Lung microvascular endothelial cell (primary cell): ENCODE measurements at places on chromosomes 12 and 14. TPM values are rescaled to one million over a fixed set of nuclear protein-coding genes. Genes with fewer than 3 reads are reported as not detected.

The AJUBA gene
- 36.0 and 70.2 TPM in 2 replicates for total RNA-seq

The LTA4H gene
- total RNA-seq: 47.2 and 56.0 TPM in 2 replicates

- no peak for DNase-seq
Measured at GRCh38 chr14:24634158-24634557, at the start of gene GZMB. GZMB (minus strand) TSS chr14:24634190; CDS start chr14:24634160, 30 bp downstream.

DNA sequence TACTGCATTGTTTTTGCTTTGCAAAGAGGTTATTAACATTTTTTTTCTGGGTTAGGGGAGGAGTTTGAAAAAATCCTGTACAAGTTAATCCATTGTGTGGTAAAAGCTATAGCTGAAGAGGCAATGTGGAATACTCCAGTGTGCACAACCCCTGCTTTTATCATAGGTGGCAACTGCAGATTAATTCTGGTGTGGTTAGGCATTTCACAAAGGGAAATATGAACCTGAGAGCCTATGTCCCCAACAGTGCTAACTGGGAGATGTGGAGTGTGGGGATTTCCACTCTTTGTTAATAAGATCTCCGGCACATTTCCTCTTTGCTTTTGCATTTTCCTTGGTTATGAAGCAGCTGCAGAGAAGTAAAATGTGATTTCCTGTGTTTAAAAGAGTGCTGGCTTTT, 33.6 kb downstream of the PRORP start:
- DNase-seq: peak; percentile 51

DNA sequence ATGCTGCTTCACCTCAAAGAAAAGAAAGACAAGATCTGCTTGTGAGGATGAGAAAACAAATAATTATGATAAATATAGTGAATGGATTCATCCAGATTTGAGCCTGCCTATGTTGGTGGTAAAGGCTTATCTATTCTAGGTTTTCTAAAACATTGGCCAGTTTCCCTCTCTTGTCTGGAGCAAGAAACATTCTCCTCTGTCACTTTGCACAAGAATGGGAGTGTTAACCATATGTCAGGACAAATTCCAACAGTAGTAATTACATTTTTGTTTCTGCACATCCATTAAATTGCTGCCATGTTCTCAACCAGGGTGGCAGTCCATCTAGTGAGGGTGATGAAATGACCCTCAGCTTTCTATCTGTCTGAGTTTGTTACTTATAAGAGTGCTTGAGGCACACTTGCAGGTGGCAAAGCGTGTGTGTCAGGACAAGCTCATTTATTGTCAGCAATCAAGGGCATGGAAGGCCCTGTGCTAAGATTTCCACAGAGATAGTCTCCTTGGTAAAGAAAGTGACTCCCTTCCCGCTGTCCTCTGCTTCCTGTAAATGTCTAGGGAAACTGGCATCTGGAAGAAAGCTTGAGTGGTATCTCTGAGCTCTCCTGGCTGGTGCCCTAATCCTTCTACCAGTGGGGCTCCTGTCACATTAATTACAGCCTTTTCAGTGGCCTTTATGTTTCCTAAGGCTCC, 502.1 kb upstream of the FLRT2 start:
- no peak for DNase-seq

DNA sequence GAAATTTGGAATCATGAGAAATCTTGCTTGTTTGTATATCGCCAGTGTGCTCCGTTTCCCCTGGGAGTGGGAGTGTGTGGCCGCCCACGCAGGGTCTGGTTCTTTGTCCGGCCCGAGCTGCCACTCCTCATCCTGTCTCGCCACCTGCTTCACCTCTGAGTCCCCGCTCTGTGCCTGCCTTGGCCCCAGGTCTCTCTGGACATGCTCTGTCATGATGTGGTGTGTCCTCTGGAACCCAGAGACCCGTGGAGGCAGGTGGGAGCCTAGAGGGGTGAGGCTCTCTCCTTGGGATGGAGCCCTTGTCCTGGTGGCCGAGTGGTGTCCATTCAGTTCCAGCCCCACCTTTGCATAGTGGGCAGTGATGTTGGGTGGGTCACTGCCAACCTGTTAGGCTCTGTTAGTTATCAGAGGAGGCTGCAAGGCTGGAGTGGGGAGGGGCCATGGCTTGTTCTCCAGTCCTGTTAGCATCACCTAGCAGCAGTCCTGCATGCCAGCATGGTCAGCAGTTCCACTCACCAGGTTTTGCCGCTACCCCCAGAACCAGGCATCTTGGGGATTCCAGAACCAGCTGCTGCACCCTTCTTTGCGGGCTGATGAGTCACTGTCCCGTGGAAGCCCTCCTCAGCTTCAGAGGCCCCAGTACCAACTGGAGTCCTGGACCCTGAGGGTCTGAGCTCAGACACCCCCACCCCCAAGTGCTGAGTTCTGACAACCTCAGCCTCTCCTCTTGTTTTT, 76.5 kb downstream of the EP400 start:
- DNase-seq: no peak

GRCh38 chr12:93699271-93700145, 22.3 kb downstream of the CRADD start:
- DNase-seq: no peak

DNA sequence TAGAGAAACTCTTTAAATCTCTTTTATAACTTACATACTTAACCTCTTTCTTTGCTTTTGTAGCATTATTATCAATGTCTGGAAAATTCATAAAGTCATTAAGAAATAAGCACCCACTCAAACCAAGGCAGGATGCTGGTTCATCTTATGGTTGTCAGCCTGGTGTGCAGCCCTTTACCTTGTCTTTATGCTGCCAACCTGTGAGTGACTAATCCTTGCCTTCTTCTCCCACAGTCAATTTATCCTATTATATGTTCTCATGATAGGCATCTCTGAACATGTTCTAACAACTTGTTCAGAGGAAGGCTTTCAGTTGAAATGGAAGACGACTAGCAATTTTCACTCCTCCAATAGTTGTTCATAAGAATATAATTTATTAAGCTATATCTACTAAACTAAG, 186.9 kb upstream of the CAND1 start:
- no peak for DNase-seq

GRCh38 chr14:103013028-103013427, 44.3 kb downstream of the CDC42BPB start:
- no peak for DNase-seq

- no peak for DNase-seq
Measured at GRCh38 chr12:24615967-24616411, 332.9 kb downstream of the BCAT1 start.
